Hippocampal formation (tissue), 2 donors: ENCODE measurements at places on chromosomes 7 and 10.

DNA sequence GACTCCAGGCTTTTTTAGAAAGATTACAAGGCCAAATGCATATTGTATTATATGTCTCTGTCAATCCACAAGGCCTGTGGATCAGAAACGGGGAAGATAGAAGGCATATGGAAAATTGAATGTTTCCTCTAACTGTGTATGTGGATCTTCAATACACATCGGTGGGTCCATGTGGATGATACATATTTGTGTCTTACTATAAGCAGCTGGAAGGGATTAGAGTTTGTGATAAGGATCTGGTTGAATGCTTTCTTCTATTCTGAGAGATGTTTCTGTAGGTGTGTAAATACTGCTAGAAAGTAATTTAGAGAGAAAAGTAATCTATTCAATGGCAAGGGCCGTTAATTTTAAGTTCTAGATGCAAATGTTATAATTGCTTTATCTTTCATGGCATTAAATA lies 137.8 kb upstream of the AKR1E2 start:
- no peak for DNase-seq

GRCh38 chr7:117972606-117973005 lies 99.4 kb upstream of the CTTNBP2 start:
- no peak for DNase-seq

- no peak for DNase-seq
Observed at GRCh38 chr10:73819513-73820093, 8.2 kb upstream of the NDST2 start.

DNA sequence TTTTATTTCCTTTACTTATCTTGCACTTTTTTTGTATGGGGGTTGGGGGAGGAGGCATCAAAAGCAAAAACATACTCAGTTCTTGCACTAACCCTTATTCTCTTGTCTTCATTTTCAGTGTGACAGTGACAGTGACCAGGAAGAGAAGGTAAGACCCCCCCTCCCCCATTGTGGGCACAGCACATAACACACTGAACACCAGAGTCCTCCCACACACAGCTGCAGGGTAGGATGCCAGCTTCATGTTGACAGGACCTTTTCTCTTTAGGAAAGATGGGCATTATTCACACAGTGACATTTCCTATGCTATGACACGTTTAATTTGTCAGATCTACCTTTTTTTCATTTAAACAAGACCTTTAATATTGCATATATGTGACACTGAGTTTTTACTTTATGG lies 696.3 kb upstream of the GALNT17 start:
- DNase-seq: no peak

GRCh38 chr10:69073736-69074364 lies 14.1 kb upstream of the SRGN start:
- no peak for DNase-seq
